ENCODE measurements at places on chromosomes 6 and 20.

GRCh38 chr6:46184114-46184513 lies 13.3 kb upstream of the ENPP5 start:
- no peak for DNase-seq

DNA sequence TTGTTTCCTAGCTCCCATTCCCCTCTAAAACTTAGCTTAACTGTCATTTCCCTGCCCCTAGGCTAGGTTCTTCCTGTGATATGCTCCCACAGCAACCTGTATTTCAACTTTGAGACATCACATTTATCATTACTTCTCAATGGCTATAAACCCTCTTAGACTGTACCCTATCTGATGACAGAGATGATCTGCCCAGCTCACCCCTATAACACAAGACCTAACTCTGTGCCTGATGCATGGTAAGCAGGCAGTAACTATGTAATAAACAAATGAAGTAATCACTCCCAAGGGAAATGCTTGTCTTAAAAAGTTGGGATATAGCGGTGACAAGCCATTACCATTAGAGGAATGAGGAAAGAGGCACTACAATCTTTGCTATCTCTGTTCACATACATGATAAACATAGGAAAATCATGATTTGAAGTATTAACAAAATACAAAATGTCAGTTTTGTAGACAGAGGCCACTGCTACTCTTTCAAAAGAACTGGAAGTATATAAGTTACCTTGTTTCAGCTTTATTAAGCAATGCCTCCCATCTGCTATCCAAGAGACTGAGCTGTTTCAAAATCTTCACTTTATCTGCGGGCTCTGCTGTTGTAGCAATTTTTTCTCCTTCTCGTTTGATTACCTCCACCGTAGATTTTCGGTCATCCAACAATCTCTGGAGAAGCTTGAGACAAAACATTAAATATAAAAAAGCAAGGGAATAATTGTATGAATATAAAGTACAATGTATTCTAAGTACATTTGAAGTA lies 110.7 kb downstream of the DST start:
- no peak for DNase-seq

DNA sequence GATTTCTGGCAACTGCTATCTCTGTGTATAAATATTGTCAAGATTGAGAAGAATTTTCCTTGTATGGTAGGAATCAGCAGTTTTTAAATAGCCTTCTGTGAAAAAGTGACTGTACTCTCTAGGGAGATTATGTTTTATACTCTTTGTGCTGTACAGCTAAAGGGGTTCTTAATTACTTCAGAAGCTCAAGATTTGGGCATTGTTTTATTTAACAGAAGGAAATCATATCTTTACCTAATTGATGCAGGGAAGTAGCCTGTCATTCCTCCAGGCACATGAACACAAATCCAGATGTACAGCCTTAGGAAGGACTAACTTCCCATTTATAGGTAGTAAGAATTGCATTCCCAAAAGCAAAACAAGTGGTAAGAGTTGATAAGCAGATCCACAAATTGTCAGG lies 1.3 kb downstream of the CALHM5 start:
- no peak for DNase-seq

DNA sequence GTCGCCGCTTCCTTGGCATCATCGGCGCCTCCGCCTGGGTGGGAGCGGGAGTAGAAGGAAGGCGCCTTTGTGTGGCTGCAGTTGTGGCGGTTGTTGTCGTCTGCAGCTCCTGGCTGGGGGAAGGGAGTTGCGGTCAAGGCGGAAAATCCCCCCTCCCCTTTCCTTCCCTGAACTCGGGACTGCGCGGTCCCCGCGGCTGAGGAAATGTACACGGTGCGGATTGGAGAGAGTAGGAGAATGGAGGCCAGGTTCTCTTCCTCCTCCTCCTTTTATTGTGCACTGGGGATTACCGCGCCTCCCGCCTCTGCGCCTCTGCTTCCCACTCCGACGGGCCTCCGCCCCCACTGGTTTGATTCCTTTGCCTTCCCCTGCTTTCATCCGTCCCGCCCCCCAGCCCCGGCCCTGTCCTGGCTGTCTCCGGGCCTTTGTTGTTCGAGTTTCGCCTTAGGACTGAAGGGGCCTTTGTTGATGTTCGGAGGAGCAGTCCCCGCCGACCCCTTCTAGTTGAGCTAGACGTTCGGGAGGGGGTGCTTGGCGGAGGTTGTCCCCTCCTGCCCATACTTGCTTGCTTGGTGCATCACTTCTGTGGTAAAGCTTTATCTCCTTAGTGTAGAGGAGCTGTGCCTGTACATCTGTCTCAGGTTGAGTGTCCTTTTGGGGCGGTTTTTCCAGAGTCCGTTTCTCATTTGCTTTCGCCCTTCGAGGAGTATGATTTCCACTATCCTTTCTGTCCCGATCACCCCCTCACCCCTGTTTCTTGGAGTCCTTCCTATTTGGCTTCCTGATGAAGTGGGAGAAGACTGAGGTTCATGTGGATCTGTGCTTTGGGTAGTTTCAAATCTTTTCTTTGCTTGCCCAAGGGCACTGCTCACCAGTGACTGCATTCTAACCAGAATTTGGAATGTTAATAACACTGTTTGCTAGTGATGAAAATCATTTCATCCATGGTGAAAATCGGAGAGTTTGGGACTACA lies 764 bp downstream of the ZNF292 start:
- peak; percentile 35 for DNase-seq

DNA sequence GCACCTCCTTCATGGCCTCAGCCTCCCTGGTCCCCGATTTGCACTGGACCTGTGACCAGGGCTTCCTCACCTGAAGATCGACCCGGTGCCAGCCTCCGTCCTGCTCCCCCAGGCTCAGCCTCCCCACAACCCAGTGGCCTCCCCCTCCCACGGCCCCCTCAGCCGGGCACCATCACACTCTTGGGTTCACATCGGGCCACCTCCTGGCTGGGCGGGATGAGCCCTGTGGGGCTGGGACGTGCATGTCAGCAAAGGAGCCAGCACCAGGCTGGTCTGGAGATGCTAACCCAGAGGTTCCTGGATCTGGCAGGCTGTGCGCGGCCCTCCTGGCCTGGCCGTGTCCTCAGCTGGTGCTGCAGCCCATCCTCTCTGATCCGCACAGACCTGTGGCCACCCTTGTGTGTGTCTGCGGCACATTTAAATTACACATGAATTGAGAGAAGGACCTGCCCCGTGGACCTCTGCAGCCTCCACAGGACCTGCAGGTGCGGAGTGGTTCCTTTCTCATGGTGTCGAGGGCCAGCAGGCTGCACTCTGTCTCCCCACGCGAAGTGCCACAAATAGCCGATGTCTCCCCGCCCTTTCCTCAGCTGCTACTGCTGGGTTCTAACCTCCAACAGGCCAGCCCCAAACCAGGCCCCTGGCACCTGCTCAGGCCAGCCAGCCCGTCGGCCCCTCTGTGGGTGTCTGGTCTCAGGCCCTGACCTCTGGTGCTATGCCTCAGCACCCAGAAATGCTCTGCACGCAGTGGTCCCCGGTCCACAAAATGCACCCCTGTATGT lies 237.5 kb downstream of the ERMARD start:
- DNase-seq, result no peak

DNA sequence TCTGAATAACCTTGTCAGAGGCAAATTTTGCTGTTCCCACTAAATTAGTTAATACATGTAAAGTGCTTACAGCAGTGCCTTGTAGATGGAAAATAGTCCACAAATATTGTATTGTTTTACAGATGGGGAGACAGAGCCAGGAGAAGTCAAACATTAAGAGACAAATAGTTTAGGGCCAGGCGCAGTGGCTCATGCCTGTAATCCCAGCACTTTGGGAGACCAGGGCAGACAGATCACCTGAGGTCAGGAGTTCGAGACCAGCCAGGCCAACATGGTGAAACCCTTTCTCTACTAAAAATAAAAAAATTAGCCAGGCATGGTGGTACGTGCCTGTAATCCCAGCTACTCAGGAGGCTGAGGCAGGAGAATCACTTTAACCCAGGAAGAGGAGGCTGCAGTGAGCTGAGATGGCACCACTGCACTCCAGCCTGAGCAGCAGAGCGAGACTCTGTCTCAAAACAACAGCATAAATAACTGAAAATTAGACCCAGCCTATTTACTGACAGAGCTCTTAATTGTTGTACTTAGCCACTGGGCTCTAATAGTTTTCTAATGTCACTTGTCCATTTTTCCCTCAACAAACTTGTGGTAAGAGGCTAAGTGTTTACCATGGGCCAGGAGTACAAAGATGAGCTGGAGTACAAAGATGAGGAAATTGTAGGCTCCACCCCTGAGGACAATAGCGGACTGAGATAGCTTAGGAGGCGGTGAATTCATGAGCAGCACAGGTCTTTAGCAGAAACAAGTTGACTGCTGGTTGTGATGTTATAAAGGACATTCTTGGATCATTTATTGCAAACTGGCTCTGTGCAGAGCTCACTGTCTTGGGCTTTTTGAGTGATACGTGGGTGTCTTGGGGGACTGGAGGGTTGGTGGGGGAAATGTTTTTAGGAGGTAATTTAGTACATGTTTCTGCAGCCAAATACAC lies 6.4 kb downstream of the ZSWIM3 start:
- DNase-seq, result no peak

DNA sequence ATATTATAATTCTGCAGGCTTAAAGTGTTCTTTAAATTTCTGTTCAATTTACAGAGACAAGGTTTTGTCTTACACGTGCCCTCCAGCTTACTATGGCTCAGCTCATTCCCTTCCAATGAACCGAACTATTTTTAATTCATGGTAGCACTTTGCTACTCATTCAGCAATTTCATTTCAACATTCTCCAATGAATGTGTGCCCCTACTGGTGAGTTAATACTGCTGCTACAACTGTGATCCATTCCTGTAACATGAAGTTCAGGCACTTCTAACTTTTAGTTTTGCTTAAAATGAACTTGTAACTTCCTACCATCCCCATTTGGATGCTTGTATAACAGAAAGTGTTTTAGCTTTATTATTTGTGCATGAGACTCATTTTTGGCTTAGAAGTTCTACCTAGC lies 99.7 kb downstream of the F13A1 start:
- no peak for DNase-seq

- DNase-seq, result no peak
Measured at GRCh38 chr6:39310542-39310941, 3.7 kb downstream of the KCNK17 start.

DNA sequence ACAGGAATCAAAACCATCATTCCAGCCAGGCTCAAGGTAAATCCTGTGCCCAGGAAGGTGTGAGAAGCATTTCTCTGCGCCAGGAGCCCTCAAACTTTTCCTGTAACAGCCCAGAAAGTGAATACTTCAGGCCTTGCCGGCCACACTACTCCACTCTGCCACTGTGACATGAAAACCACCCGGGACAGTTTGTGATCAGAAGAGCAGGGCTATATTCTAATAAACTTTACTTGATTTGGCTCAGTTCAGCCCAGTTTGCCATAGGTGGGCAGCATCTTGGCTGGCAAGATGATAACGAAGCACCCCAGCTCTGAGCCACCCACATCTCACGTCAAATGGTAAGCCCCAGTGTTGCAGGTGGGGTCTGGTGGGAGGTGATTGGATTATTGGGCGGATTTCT lies 249.4 kb downstream of the DLL1 start:
- no peak for DNase-seq

- no peak for DNase-seq
Measured at GRCh38 chr6:131023834-131024504, 39.1 kb downstream of the EPB41L2 start.

GRCh38 chr6:39922821-39923220 lies 11.4 kb downstream of the MOCS1 start:
- no peak for DNase-seq

DNA sequence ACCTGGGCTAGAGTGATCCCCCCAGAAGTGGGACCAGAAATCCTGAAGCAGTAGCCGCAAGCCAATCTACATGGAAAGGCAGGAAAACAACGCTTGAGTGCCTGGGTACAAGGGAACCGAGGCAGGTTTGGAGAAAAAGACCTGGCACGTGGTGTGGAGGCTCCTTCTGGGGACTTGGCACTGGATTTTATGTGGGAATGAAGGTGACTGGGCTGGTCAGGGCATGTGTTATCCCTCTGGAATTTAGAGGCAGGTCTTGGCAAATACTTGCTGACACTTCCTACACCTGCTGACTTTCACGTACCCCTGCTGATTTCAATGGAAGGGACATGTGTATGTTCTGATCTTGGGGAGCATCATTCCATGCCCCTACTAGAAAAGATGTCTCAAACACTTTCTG lies 25.0 kb upstream of the FAM217A start:
- no peak for DNase-seq

GRCh38 chr20:45341939-45342854 lies 6.0 kb downstream of the SDC4 start:
- no peak for DNase-seq

DNA sequence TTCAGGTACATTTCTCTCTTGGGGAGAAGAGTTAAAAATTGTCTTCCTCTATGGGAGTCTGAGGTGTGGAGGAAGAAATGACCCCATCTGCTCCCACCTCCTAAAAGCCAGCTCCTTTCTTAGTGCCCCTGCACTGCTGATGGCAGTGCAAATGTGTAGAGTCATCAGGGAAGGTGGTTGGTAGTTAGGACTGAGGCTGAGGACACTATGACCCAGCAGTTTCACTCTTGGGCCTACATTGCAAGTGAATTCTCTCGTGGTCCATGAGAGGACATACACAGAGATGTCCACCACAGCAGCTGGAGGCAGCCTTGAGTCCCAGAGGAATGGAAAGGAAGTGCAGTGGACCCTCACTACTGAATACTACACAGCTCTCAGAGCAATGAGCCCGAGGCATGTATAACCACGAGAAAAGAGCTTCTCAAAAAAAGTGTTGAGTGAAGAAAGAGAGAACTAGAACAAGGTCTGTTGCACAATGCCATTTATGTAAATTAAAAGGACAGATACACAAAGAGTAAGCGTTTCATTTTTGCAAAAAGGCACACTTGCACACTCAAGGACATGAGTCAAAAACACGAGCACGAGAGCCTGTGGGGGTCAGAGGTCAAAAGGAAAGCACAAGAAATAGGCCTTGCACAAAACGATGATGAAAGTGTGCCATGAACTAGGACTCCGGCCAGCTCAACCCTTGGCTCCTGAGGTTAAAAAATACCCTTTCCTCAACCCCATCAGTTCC lies 308.2 kb upstream of the PRND start:
- DNase-seq, result no peak

DNA sequence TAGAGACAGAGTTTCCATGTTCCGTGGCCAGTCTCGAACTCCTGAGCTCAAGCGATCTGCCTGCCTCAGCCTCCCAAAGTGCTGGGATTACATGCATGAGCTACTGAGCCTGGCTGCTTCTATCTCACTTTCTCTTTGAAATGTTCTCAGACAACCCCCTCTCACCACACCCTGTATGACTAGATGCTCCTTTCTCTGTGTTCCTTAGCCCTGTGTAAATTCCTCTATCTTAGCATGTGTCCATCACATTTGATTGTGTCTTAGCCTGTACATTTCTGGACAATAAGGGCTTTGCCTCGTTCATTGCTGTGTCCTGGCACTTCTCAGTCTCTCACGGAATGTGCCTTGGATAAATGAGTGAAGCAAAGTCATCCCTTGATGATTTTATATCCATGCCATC lies 168.1 kb upstream of the SCGN start:
- DNase-seq, result no peak

- no peak for DNase-seq
Measured at GRCh38 chr20:43983904-43984361, 69.3 kb downstream of the TOX2 start.

DNA sequence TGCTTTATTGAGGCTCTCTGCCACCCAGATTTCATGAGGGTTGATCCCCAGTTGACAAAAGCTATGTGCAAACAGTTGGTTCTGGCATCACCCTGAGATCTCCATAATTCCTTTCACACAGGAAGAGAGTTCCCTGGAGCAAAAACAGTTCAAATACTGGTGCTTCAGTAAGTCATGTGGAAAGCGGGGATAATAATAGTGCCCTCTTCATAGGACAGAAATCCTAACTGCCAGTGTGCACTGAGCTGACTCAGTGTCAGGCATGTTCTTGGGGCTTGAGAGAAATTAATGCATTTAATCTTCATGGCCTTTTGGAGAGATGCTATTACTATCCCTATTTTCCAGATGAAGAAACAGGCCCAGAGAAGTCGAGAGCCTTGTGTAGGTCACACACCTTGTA lies 7.9 kb upstream of the SLC52A3 start:
- no peak for DNase-seq

Measured in stimulated activated CD8-positive, alpha-beta memory T cell treated with anti-CD3 and anti-CD28 coated beads, Interleukin-4, amount 100 ng/mL, for 24 hours (primary cell).